ENCODE measurements at places on chromosomes 3 and 15. TPM values are rescaled to one million over a fixed set of nuclear protein-coding genes. Genes with fewer than 3 reads are reported as not detected.

GRCh38 chr3:152454076-152454875 is 185.5 kb downstream of the MBNL1 start:
- DNase-seq: no peak

GRCh38 chr3:129622226-129622874 is 15.9 kb upstream of the PLXND1 start:
- no peak for DNase-seq

GRCh38 chr15:40443846-40444245 is 3.1 kb downstream of the BAHD1 start:
- no peak for DNase-seq

- no peak for DNase-seq
These were observed 34.6 kb downstream of the CDIN1 start for GRCh38 chr15:36614016-36614415.

DNA sequence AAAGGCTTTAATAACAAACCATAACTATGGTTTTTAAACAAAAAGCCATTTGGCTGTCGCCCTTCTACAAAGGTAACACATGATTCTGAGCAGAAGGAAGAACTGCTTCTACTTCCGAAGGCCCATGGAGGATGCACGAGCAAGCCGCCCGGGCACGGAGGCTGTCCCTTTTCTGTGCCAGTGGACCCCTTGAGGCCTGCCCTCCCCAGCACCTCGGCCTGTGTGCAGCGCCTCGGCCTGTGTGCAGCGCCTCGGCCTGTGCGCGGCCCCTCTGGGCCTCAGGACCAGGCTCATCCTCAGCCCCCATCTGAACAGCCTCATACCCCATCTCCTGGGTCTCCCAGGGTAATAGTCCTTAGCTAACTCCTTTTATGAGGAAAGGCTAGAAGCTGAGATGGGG is 329.5 kb downstream of the OCA2 start:
- no peak for DNase-seq

- DNase-seq: no peak
These were observed 460.3 kb upstream of the PROK2 start for GRCh38 chr3:72245183-72245811.

DNA sequence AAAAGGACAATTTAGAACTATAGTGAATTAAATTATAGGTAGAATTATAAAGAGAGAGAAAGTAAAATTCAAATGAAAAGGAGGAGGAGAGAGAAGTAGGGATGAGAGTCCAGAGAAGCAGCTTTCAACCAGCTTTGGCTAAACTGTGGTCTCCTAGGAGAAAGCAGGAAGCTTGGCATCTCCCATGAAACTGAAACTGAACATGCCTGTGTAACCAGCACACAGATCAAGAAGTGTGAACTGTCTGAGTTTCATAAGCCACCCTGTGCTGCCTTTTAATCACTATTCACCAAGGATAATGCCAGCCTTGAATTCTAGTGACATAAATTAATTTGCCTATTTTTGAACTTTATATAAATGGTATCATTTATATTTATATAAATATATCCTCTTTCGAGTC is 128.5 kb downstream of the MYRIP start:
- no peak for DNase-seq

DNA sequence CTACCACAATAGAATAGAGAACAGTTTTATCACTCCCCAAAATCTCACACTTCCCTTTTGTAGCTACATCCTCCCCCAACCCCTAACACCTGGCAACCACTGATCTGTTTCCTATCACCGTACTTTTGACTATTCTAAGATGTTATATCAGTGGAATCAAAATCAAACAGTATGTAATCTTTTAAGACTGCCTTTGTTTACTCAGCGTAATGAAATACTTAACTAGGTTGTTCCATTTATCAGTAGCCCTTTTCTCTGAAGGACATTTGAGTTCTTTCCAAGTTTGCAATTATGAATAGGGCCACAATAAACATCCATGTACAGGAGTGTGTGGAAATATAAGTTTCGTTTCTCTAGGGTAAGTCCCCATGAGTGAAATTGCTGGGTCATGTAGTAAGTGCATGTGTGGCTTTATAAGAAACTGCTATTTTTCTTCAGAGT is 372.3 kb downstream of the SV2B start:
- DNase-seq: no peak

PGBD4 gene
- 1.8 TPM for total RNA-seq

PRTG gene
- under 0.01 TPM for total RNA-seq

CCK gene
- total RNA-seq: 1.1 TPM

ALDH1A3 gene
- total RNA-seq: 666 TPM

STRIT1 gene
- not detected for total RNA-seq

TFG gene
- 68.2 TPM for total RNA-seq

All from bronchial epithelial cell (primary cell).